Right forelimb (tissue), 1 donor: ENCODE measurements at places on chromosomes 7 and 10.
A peak's percentile ranks its signal among the peaks of the same experiment; 100 is the strongest.

DNA sequence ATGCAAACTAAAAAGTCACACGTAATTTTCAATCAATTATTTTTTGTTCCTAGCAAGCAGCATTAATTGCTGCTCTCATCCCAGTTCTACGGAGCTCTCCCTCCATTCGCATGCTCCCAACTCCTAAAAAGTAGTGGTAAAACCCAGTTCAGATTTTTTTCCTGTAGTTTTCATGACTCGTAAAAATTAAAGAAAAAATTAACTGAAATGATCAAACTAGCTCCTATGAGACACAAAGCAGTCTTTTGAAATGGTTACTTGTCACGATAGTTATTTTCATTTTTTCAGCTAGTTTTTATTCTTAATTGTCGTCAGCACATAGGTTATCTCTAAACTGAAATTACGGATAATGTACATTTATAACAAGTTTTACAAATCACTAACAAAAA lies 1.8 kb downstream of the HNRNPA2B1 start:
- no peak for DNase-seq

DNA sequence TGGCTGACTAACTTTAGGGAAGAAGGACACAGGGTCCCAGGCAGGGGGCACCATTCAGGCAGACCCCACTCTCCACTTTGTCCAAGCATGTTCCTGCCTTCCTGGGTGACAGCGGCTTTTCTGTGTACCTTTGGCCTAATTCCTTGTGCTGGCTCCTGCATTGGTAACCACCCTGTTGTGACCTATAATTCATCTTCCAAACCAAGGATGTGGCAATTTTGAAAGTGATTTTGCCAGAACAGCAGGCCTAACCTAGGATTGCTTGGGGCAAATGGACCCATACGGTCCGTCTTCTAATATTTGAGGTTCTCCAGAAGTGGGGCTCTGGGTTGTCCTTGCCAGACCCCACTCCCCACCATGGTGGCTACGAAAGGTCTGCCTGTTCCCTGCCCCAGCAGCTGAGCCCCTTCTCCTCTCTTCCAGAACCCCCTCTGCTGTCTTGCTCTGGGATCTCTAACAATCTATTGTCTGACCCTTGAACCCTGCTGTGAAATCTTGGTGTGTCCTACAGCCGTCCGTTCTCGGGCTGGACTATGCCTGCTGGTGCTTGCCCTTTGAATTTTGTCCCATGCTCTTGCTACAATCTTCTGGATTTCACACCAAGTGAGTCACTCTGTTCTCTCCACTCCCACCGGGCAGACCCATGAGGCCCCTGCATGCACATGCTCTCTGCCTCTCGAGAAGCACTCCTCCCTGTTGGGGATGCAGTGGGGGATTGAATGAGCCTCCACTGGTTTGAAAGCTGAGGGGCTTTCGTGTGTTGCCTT lies 316.0 kb downstream of the CXCL12 start:
- no peak for DNase-seq

DNA sequence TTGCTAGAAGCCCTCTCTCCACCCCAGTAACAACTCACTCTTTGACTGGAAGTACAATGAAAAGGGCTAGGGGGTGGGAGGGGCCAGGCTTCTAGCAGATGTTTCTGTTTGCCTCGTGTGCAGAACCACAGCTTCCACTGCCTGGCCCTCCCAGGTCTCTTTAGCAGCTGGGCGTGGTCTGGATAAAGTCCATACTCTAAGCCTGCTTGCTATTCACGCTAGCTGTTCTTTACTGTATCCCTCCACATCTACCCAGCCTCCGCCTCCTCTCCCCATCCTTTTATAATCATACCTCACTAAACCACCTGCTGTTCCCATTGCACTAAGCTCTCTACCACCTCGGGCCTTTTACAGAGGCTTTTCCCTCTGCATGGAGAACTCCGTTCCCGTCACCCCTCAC lies 288.8 kb downstream of the CAMK1D start:
- DNase-seq, result no peak

GRCh38 chr7:70544016-70544415 lies 587.9 kb upstream of the GALNT17 start:
- no peak for DNase-seq

GRCh38 chr7:4613846-4614548 lies 68.1 kb upstream of the FOXK1 start:
- DNase-seq, result peak; percentile 64

DNA sequence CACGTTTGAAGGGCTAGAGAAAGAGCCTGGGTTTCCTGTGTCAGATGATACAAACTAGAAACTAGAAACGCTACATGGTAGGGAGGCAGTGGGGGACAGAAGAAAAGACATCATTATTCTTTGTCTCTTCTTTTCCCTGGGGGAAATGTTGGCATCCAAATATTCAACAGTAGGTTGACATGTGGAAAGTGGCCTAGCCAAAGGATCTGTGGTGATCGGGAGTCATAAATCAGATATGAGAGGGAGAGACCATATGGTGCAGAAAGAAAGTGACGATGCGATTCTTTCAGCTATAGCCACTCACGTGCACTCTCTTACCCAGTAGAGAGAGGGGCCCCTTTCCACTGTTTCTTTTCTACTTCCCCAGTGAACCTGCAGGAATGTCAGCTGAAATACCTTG lies 964.7 kb downstream of the LRMDA start:
- DNase-seq, result no peak

- DNase-seq, result no peak
These were observed 77.9 kb downstream of the KIAA1549 start for GRCh38 chr7:138903186-138903820.

DNA sequence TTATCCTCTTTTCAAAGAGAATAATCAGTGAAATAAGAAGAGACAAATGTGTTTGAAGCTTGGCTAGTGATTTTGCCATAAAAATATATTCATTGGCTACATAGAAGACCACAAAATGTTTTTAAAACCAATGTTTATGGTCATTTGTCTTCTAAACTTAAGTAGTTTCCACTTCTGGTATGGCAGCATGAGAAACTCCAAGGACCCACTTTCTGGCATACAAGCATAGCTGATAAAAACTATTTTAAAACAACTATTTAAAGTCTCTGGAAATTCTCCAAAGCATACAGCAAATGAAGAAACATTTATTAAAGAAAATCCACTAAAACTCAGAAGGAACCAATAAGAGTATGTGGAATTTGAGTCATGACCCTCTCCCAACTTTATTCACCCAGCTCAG lies 89.2 kb upstream of the TOMM7 start:
- DNase-seq, result no peak

GRCh38 chr10:118278649-118279048 lies 63.5 kb downstream of the FAM204A start:
- no peak for DNase-seq

- DNase-seq, result no peak
These were observed 24.3 kb downstream of the TES start for GRCh38 chr7:116234517-116235200.

DNA sequence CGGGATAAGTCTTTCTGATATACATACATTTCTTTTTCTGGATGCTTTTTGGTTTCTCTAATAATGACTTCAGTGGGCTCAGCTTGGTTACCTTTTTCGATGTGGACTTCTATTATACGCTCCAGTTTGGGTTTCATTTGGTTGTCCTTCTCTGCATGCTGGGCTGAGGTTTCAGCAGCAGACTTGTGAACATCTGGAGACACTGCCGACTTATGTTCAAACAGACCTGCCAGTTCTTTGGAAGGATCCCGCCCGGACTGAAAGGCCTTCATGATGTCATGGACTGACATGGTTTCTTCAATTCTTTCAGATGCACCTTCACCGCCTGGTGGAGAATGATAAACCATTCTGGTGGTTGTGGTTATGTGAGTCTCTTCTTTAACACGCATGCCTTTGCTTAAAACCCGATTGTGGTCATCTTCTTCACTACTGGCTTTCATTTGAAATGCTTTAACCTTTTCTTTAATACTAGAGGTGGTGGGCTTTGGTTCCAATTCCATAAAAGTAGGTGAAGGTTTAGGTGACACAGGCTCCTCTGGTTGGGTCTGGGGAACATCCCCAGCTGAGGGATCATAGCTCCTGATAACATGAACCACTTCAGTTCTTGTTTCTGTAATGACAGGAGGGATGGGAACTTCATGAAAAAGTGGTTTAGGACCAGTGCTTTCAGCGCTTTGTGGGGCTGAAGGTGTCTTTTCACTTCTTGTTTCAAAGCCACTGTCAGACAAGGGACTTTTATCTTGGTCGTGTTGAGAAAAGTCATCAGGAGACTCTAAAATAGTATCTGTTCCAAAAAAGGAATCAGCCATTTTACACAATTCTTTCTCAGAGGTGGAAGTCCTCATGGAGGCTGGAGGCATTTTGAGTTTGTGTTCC lies 167.7 kb upstream of the CCDC6 start:
- no peak for DNase-seq

DNA sequence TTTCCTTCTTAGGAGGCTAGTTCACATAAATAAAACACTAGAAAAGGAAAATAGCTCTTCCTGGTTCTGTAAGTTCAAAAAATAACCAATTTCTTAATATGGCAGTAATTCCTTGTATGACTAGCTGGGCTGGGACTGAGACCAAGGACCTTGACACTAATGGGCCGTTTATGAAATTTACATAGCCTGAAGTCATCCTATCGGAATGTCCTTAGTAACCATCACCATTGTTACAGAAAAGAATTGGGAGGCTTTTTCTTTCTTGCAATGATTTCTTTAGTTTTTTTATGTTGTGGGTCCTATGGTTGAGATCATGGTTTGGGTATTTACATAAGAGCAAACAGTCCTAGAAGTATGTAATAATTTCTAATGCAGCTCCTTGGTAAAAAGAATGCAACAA lies 87.1 kb upstream of the HDAC9 start:
- DNase-seq, result no peak
